Ecto neural progenitor cell (in vitro differentiated cells): ENCODE measurements at places on chromosomes 5 and 9.
A peak's percentile ranks its signal among the peaks of the same experiment; 100 is the strongest.

DNA sequence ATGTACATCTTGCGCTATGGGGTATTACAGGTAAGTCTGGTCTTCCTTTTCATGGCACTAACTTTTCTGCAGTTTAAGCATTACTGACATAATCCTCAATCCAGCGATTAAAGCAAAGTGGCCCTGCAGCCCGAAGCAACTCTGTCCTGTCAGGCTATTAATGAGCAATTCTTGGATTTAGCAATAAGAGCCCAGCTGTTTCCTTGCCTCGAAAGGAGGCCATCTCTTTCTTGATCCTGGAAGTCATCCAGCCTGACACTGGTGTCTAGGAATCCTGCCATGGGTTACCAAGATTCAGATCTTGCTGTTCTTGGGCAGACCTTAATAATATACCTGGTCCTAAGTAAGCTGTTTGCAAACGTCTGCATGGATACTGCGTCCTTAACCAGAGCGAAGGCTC lies 102.0 kb downstream of the RFK start:
- no peak for DNase-seq

DNA sequence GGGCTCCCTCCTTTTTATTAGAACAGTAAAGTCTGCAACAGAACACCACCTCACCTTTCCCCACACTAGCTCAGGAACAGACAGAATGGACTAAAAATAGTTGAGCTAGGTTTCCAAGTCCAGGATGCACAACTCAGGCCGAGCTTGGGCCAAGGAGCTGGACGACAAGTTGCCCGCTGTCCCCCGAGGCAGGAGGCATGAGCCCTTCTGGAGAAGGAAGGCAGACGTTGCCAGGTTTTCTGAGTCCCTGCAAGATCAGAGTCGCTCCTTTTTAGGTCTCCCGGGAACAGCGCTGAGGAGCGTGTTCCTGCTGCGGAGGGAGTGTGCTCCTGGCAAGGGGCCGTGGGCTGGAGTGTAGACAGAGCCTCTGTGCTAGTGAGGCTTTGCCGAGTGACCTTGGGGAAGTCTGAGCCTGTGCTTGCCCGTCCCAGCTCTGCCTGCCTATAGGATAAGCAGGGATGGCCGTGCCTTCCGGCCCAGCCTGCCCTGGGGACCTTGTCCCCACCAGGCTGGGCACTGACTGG lies 121.6 kb downstream of the WNK2 start:
- DNase-seq = peak; percentile 37

DNA sequence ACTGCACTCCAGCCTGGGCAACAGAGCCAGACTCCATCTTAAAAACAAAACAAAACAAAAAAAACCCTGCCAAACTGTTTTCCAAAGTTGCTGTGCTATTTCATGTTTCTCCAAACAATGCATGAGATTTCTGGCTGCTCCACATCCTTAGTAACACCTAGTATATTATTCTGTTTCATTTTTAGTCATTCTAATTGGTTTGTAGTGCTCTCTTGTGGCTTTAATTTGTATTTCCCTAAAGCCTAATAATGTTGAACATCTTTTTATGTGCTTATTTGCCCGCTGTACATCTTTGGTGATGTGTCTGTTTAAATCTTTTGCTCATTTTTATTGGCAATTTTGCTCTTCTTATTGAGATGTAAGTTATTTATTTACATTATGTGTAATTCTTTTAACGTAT lies 18.4 kb upstream of the TTC1 start:
- DNase-seq = no peak

- no peak for DNase-seq
Measured at GRCh38 chr5:94388773-94389514, 229.5 kb downstream of the KIAA0825 start.

DNA sequence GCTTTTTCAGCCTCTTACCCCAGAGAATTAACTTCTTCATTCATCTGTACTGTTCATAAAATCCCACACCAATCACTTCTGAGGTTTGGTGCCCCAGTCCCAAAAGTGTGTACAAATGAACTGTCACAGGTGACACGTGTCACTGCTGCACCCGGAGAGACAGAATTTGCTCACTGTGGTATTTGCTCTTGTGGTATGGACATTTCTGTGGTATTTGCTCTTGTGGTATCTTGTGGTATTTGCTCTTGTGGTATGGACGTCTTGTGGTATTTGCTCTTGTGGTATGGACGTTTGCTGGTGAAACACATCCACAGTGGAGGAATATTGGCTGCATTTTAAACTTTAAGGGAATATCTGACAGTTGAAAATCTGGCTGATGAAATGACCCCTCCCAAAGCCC lies 214.9 kb upstream of the DAP start:
- DNase-seq = no peak

DNA sequence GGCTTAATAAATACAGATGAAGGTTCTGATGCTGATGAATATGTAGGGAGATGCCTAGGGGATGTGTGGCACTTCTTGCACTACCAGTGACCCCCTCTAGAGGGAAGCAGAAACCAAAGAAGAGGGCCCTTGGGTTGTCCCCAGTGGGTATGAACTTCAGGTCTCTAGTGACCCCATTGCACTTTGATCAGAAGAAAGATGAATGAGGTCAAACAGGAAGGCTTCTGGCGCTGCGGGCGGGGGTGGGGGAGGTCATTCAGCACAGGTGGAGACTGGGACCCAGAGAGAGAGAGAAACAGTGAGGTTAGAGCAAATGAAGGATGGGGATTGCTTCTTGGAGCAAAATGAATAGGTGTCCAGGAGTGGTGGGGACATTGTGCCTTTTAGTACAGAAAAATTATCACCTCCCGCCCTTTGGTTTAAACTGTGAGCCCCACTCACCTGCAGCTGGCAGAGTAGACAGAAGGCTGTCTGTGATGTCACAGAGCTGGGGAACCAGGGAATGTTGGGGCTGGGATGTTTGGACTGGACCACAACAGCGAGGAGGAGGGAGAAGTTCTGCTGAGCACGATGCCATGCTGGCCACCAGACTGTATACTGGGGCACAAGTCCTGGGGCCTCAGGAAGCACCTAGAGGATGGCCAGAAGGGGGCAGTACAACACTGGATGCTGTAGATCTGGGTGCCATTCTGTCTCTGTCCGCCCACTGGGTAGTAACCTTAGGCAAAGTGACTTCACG lies at the start of gene TEX48:
TEX48 (minus strand) TSS at position 599 of the 739 bp plus-strand sequence. CDS start 10,469 bp downstream, outside the sequence.
- peak; percentile 67 for DNase-seq

- DNase-seq = no peak
Measured at GRCh38 chr9:91073049-91073810, 271.6 kb downstream of the SYK start.

- DNase-seq = no peak
Measured at GRCh38 chr9:87447547-87448432, 49.9 kb upstream of the DAPK1 start.

GRCh38 chr9:109228093-109228642 lies 61.1 kb upstream of the FRRS1L start:
- no peak for DNase-seq

DNA sequence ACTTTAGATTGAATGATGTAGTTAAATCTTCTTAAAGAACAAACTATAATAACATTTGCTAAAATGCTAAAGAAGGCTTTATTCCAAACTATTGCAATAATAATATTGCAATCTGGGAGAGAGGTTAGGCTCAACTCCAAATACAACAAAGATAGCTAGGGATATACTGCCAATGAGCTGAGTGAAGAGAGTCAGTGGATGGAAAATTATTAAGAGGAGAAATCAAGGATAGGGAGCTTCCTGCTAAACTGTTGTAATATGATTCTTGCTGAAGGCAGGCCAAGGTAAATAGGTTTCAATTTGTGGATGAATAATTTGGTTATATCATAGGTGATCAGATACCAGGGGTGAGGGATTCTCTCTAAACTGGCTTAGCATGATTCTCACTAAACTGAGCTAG lies 1651.5 kb downstream of the EFNA5 start:
- no peak for DNase-seq

GRCh38 chr9:105908069-105908468 lies 213.7 kb downstream of the TMEM38B start:
- DNase-seq = no peak

DNA sequence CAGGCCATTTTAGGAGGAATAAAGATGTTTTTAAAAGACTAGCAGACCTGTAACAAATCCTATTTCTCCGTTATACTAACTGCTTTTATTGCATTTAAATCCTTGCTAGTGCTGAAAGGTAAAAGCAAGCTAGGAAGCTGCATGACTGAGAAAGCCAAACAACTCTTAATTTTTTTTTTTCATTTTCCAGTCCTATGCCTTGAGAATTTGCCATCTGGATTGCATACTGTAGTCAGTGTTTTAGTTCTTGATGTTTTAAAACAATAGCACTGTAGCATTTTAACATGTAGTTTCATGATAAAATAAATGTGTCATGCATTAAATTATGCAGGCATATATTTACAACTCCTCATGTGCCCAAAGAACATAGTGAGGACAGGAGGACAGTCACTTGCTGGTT lies 108.4 kb upstream of the FGF10 start:
- no peak for DNase-seq

DNA sequence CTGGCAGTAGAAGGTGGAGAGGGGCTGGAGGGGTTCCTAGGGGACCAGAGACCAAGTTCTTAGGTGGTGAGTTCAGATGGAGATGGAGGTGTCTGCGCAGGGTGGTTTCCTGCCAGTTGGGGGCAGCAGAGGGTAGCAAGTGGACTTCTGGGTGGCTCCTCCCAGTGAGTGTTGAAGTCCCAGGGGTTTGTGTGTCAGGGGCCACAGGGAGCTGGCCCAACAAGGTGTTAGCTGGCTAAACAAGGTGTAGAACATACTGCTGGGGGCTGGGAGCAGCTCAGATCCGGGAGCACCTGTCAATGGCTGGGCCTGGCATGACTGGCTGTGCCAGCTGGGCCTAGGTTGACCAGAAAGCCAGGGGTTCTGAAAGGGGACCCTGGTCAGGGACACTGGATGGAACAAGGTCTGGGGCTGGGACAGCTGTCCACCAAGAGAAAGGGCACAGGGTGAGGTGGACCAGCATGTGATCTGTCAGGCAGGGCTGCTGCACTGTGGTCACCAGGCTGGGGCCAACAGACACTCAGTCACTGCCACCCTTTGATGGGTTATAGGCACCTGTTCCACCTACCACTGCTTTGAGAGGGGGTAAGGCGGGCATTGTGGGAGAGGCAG lies 35.6 kb downstream of the DAB2IP start:
- DNase-seq = peak; percentile 83

DNA sequence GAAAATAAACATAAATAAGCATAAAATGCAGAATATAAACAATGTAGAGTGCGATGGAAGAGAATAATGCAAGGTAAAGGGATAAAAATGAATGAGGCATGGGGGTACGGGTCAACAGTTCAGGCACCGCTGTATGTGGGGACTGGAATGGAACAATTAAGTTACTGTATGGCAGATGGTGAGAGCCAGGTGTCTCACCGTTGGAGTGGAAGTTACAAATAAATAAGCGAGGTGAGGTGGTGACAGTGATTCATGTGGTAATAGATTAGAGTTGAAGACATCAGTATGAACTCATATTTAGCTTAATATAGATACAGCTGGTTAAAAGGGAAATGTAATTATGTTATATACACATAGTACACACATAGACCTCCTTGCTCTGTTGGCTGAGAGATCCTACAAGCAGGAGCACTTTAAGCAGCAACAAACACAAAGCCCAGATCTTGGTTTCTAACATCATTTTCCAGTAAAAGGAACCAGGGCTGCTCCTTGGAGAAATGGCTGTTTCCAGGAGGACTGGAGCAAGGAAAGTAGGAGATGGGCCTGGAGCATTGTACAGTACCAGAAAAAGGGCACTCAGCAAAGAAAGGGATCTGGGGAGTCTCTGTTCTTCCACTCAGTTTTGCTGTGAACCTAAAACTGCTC lies 2.4 kb upstream of the OMD start:
- no peak for DNase-seq

DNA sequence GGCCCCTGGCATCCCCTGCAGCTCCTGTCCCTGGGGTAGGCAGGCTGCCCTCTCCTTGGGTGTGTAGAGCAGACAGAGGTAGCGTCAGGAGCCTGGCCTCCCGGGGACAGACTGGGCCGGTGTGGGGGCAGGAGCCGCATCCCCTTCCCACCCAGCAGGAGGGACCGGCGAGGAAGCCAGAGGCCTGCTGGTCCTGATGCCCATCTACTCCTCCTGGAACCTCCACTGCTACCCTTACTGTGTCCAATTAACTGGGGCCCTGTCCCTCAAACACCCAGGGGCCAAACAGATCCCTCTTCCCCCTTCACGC lies 15.6 kb downstream of the RALGDS start:
- DNase-seq = no peak

DNA sequence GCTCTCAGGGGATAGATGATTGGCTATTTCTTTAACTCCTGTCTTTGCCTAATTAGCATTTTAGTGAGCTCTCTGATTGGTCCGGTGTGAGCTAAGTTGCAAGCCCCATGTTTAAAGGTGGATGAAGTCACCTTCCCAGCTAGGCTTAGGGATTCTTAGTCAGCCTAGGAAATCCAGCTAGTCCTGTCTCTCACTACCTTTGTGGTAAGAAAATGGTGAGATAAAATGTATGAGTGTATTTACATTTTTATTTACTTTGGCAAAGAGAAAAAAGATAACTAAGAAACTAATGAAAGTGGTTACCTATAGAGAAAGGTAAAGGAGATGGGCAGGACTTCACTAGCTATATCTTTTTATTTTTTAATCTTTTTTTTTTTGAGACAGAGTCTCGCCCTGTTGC lies 146.8 kb downstream of the RFK start:
- DNase-seq = no peak

- no peak for DNase-seq
Measured at GRCh38 chr5:134784241-134784920, 25.8 kb downstream of the DDX46 start.
